ENCODE measurements at places on chromosomes 11 and 22.

- no peak for DNase-seq
Measured at GRCh38 chr11:133951327-133952198, 5.2 kb downstream of the IGSF9B start.

- no peak for DNase-seq
Measured at GRCh38 chr11:44213148-44213547, 96.8 kb downstream of the ALX4 start.

DNA sequence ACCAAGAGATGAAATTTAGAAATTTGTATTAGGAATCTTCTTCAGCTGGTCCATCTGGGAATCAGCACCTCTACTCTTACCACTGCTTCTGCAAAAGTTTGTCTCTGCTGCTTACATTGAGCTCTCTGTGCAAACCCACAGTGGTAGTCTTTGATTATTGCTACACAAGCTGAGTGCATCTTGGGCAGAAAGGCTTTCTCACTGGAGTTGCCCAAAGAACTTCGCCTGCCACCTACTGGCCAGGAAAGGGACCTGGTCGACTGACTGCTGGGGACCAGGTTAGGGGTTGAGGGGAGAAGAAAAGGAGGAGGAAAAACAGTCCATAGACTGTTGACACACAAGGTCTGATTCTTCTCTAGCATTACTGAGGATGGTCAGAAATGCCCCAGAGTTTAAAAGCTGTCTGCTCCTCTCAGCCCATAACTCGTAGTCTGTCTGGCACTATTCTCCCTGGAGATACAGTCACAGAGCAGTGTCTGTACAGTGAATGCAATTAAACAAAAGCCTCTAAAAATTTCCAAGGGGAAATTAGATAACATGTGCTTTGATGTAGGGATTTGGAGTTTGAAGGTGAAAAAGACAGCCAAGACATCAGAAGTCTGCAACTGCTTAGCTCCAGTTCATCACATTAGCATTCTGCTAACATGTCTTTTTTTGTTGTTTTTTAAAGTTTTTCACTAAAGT lies 215.0 kb upstream of the CTSC start:
- DNase-seq, result peak; percentile 24

GRCh38 chr11:78229106-78229505 lies 40.4 kb downstream of the USP35 start:
- DNase-seq, result no peak

- no peak for DNase-seq
Measured at GRCh38 chr11:18934195-18934814, 4.9 kb downstream of the MRGPRX1 start.

GRCh38 chr11:131511794-131512193 lies 141.4 kb downstream of the NTM start:
- DNase-seq, result no peak

DNA sequence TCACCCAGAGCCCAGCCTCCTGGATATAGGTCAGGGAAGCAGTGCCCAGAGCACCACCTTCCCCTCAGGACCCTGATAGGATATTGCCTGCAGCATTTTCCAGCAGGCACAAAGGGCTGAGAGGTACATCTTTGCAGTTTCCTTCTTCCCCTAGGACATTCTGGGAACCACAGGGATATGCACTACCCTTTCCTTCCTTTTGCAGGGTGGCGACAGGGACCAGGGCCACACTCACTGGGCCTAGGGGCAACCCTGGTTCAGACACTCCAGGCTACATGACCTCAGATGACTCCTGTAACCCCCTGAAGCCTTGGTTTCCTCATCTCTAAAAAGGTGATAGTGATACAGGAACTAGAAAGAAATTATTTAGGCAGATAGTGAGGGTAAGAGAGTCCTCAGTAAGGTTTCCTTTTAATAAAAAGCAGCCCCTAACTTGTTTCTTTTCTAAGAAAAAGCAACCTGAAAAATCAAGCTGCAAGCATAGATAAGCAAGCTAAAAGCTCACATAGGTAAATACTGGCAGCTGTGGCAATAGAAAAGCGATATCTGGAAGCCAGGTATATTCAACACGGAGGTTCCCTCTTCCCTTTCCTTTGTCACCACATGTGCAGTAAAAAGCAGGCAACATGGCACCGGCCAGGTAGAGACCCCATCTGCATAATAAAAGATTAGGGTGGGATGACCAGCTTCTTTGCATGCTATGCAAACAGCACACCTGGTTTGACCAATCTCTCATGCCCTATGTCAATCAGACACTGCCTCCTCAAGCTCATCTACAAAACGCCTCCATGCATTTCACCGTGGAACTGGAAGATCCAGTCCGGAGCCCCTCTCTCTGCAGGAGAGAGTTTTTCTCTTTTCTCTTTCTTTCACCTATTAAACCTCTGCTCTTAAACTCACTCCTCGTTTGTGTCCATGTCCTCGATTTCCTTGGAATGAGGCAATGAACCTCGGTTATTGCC lies 13.2 kb upstream of the MRGPRX2 start:
- no peak for DNase-seq

DNA sequence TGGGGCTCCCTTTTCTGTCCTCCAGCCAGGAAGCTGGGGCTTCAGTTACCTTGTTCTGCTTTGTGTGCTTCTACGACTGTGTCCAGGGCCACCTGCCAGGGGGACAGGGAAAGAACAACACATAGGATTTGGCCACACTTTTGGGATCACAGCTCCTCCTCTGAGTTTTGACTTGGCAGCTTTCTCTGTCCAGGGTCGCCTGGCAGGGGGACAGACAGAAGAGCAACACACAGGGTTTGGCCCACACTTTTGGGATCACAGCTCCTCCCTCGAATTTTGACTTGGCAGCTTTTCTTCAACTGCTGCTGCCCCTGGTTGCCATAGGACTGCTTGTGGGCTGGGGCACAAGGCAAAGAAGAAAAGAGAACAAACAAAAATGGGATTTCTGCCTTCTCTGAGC lies 19.1 kb downstream of the INCENP start:
- DNase-seq, result no peak

DNA sequence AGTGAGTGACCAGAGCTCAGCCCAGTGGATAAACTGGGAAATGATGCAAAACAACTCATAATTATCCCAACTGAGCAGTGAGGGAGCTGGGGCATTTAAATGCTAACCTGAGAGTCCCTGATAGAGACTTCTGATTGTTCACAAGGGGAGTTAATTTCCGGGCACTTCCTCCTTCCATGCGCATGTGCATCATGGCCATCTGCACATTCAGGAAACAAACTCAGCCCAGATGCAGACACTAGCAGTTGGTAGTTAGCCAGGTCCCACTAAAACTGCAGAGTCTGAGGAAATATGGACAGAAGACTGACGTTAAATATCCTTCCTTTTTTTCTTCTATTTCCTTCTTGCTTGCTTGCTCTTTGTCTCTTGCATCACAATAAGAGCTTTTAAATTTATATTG lies 852.1 kb upstream of the LRRC4C start:
- no peak for DNase-seq

GRCh38 chr11:132943706-132944568 lies 588.4 kb downstream of the OPCML start:
- no peak for DNase-seq

DNA sequence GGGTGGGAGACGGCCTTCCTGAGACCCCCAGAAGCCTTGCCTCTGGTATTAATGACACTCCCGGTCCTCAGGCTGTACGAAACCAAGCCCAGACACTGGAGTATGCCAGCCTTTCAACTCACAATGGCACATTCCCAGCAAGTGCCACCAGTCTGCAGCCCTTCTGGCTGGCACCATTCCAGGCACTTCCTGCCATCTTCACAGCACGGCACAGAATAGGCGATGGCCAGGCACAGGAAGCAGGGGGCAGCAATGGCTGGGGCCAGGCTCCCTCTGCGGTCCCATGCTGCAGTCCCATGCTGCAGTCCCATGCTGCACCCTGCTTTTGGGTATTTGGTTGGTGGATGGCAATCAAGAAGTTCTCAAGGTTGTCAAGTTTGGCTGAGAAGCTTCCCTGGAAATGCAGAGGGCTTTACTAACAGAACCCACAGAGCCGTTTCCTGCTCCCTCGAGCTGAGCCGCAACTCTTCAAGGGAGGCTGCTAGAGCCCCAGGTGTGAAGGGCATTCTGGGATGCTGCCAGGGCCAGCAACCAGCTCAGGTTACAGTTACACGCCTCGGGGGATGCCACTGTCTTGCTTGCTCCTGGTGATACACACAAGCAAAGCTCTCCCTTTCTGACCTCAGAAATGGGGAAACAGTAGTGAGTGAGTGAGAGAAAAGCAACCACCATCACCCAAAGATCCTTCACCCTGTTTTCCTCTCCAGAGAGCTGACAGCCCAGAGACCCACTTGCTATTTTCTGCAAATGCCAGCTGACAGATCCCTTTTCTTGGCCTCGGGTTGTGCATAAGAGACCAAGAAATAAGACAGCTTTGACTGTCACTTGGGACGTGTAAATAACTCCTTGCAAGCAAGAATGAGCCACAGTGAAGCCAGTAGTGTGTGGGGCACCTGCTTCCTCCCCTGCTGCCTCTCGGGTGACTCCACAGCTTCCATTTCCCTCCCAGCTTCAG lies 23.9 kb downstream of the LRFN4 start:
- no peak for DNase-seq

DNA sequence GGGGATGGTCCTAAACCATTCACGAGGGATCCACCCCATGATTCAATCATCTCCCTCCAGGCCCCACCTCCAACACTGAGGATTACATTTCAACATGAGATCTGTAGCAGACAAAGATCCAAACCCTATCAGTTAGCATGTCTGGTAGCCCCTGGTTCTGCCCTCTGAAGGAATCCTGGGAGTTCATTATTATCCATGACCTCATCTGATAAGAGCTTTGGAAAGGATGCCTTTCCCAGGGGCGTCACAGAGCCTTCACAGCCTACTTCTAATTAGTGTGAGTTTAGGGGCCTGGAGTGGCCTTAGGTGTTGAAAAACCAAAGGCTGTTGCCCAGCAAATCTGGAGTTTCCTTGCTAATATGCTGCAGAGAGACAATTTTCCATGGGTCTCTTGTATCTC lies 8.6 kb upstream of the EIF3M start:
- no peak for DNase-seq

DNA sequence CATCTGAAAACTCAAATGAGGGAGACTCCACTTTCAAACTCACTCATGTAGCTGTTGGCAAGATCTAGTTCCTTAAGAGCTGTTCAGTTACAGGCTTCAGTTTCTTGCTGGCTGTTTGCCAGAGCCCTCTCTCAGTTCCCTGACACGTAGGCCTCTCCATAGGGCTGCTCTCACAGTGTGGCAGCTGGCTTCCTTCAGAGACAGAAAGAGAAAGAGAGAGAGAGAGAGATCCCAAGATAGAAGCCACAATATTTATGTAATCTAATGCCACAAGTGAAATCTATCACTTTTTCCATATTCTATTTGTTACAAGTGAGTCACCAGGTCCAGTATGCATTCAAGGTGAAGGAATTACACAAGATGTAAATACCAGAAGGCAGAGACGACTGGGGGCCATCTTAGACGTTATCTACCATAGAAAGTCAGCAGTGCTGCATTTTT lies 168.8 kb downstream of the RCN1 start:
- no peak for DNase-seq

DNA sequence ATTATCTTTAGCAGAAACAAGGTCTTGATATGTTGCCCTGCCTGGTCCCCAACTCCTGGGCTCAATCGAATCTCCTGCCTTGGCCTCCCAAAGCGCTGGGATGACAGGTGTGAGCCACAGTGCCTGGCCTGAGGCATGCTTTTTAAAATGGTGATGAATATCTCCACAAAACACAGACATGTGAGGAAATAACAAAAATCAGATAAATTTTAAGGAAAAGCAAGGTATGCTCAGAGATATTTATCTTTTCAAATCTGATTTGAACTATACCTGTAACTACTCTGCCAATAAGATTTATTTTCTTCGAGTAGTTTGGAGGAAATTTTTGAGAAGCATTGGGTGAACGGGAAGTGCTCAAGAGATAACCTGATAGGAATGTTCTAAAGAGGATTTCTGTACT lies 35.9 kb upstream of the MMP20 start:
- no peak for DNase-seq
